ENCODE measurements at places on chromosomes 1 and 21. TPM values are rescaled to one million over a fixed set of nuclear protein-coding genes. Genes with fewer than 3 reads are reported as not detected.

The RBM11 gene
- not detected for polyA plus RNA-seq

The DYNLT5 gene
- polyA plus RNA-seq: 3.1 TPM

The UBE2U gene
- not detected for polyA plus RNA-seq

The GPA33 gene
- not detected for polyA plus RNA-seq

The OR2T2 gene
- not detected for polyA plus RNA-seq

The OR6Y1 gene
- polyA plus RNA-seq: not detected

The ST6GALNAC5 gene
- polyA plus RNA-seq: not detected

The FPGT gene
- polyA plus RNA-seq: 4.3 TPM

The MCOLN2 gene
- not detected for polyA plus RNA-seq

The CFHR4 gene
- not detected for polyA plus RNA-seq

The SFN gene
- 0.14 TPM for polyA plus RNA-seq

The AP4B1 gene
- polyA plus RNA-seq: 21.9 TPM

The LCE2C gene
- not detected for polyA plus RNA-seq

The TPTE gene
- polyA plus RNA-seq: not detected

The USP48 gene
- polyA plus RNA-seq: 27.2 TPM
